ENCODE measurements at places on chromosomes 2 and 18. TPM values are rescaled to one million over a fixed set of nuclear protein-coding genes. Genes with fewer than 3 reads are reported as not detected.

The NLRC4 gene
- 3.7 TPM for total RNA-seq

The SULT1C2 gene
- 1.7 TPM for total RNA-seq

The MERTK gene
- 61.3 TPM for total RNA-seq

The CHRNG gene
- not detected for total RNA-seq

- no peak for DNase-seq
- no peaks in the 10 kb centered on the region for H3K4me1 ChIP-seq
- H3K27ac ChIP-seq, result no peak overlapping the region
- H3K36me3 ChIP-seq, result no peaks in the 10 kb centered on the region
- no peak overlapping the region for H3K4me3 ChIP-seq
These were observed 143.3 kb upstream of the TACR1 start for GRCh38 chr2:75342504-75343175.

The SERPINB13 gene
- not detected for total RNA-seq
